Neural crest cell (in vitro differentiated cells): ENCODE measurements at places on chromosomes 5 and 9. TPM values are rescaled to one million over a fixed set of nuclear protein-coding genes. Genes with fewer than 3 reads are reported as not detected.
A peak's percentile ranks its signal among the peaks of the same experiment; 100 is the strongest.

GRCh38 chr5:34002629-34003328 is 5.1 kb downstream of the AMACR start:
- no peaks in the 10 kb centered on the region for H3K27me3 ChIP-seq
- DNase-seq, result no peak
- H3K4me3 ChIP-seq, result peak overlapping the region; percentile 7
- H3K27ac ChIP-seq, result no peak overlapping the region
- H3K4me1 ChIP-seq, result peaks cover 48% of the 10 kb centered on the region

- H3K27ac ChIP-seq, result no peak overlapping the region
- H3K4me3 ChIP-seq, result no peak overlapping the region
- no peaks in the 10 kb centered on the region for H3K36me3 ChIP-seq
- no peaks in the 10 kb centered on the region for H3K4me1 ChIP-seq
- H3K27me3 ChIP-seq, result no peaks in the 10 kb centered on the region
These were observed 206.0 kb downstream of the SGCD start for GRCh38 chr5:156532921-156533320.

GRCh38 chr5:42772265-42772993 is 15.8 kb downstream of the CCDC152 start:
- no peak overlapping the region for H3K4me3 ChIP-seq
- H3K4me1 ChIP-seq, result no peaks in the 10 kb centered on the region
- H3K36me3 ChIP-seq, result no peaks in the 10 kb centered on the region
- DNase-seq, result no peak
- H3K27ac ChIP-seq, result no peak overlapping the region

- peaks cover 39% of the 10 kb centered on the region for H3K4me1 ChIP-seq
- no peaks in the 10 kb centered on the region for H3K27me3 ChIP-seq
- H3K27ac ChIP-seq, result no peak overlapping the region
- peaks cover 6% of the 10 kb centered on the region for H3K36me3 ChIP-seq
- DNase-seq, result no peak
- no peak overlapping the region for H3K4me3 ChIP-seq
These were observed 41.8 kb downstream of the ENC1 start for GRCh38 chr5:74598731-74599130.

DNA sequence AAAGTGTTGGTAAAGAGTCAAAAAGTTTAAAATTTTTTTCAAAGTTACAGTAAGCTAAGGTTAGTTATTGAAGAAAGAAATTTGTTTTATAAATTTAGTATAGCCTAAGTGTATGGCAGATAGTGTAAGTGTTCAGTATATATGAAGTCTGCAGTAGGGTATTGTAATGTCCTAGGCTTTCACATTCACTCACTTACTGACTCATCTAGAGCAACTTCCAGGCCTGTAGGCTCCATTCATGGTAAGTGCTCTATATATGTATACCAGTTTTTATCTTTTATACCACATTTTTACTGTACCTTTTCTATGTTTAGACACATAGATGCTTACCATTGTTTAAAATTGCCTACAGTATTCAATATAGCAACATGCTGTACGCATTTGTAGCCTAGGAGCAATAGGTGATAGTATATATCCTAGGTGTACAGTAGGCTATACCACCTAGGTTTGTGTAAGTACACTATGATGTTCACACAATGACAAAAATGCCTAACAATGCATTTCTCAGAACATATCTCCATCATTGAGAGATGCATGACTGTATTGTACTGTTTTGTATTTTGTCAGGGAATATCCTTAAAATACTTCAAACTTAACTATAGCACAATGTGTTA is 38.5 kb downstream of the CYSTM1 start:
- H3K27me3 ChIP-seq, result no peaks in the 10 kb centered on the region
- H3K4me3 ChIP-seq, result no peak overlapping the region
- no peaks in the 10 kb centered on the region for H3K36me3 ChIP-seq

DNA sequence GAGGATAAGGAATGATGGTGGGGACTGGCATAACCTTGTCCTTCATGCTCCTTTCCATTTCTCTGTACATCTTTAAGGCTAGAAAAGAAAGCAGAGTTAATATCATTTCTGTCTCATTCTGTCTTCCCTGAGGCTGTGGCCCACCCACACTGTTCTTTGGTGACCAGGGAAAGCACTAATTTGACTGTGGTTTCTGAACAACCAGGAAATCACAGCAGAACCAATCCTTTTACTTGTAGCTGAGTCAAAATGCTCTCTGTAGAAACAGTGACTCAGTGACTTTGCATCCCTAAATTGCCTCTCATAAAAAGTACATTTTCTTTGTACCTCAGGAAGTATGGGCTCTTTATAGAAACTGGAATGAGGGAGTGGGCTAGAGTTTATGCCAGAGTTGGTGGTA is 28.1 kb downstream of the IL33 start:
- H3K4me1 ChIP-seq, result no peaks in the 10 kb centered on the region
- H3K27me3 ChIP-seq, result no peaks in the 10 kb centered on the region
- no peak overlapping the region for H3K27ac ChIP-seq
- DNase-seq, result no peak

DNA sequence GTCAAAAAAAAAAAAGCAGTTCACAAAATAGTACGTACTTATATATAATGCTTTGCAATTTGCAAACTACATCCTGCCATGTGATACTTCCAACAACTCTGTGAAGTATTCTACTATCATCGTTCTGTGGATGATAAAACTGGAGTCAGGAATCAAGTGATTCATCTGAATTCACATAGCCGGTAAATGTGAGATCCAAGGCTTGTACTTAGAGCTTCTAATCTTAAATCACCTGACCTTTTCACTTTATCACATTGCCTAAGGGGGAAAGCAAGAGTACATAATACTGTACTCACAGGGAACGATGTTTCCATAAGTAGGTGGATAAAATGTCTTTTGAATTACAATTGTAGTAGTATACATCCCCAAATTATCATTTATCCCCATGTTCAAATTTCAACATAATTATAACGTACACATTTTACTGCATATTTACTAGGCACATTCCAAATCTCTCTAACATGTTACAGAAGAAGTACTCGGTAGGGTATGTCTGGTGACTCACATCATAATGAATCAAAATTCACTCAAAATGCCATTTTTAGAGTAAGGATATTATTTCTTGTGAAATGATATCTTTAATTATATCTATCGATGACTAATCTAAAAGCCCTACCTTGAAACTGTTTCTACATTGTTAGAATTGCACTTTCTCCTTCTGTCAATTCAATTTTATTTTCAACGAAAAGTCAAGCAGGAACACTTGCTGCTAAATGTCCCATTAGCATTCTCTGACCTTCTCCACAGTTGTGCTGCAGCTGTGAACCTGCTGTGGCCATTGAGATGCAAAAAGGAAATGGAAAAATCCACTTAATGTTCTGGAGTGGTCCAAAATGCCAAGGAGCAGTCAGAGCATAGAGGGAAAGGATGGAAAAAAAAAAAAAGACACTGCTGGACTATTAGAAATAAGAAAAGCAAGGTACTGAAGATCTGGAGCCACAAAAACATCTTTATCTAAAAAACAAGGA is 78.9 kb downstream of the OR2K2 start:
- no peaks in the 10 kb centered on the region for H3K27me3 ChIP-seq
- H3K4me3 ChIP-seq, result no peak overlapping the region
- peaks cover 3% of the 10 kb centered on the region for H3K4me1 ChIP-seq

- H3K36me3 ChIP-seq, result no peaks in the 10 kb centered on the region
- peaks cover 25% of the 10 kb centered on the region for H3K4me1 ChIP-seq
- no peak for DNase-seq
These were observed 23.6 kb upstream of the CSF1R start for GRCh38 chr5:150109921-150110320.

DNA sequence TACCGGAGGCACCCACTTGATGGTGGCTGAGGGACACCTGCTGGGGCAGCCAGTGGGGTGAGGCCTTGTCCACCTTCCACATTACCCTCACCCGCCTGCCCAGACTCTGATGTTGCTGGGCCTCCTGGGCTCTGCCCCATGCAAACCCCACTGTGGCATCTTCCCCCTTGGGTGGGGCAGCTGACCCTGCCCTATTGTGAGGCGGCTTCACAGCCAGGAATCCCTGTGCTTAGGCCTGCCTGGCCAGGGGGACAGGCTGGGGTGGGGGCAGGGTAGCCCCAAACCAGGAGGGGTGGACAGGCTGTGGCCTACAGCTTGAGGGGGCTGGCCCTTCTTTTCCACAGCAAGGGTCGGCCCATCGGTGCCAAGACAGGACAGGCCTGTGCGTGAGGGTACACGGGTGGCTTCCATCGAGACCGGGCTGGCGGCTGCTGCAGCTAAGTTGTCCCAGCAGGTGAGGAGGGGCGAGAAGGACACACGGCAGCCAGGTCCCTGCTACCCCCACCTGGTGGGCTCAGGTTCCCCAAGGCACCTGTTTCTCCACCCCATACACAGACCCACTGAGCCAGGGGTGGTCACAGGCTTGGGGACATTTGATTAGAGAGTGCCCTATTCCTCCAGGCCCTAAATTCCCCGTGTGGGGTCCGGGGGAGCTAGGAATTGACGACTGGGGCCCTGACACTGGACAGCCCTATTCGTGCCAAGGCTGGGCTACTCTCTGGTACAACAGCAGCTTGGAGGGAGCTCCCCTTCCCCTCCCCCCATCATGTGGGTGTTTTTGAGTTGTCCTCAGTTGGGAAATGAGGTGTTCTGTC is 99.2 kb downstream of the PHF2 start:
- no peak overlapping the region for H3K27ac ChIP-seq
- H3K27me3 ChIP-seq, result peaks cover 6% of the 10 kb centered on the region
- peaks cover 6% of the 10 kb centered on the region for H3K36me3 ChIP-seq
- H3K4me1 ChIP-seq, result peaks cover 4% of the 10 kb centered on the region

GRCh38 chr5:9447691-9448090 is 98.2 kb downstream of the SEMA5A start:
- H3K27ac ChIP-seq, result no peak overlapping the region
- peaks cover 68% of the 10 kb centered on the region for H3K4me1 ChIP-seq
- H3K4me3 ChIP-seq, result no peak overlapping the region
- no peak for DNase-seq

DNA sequence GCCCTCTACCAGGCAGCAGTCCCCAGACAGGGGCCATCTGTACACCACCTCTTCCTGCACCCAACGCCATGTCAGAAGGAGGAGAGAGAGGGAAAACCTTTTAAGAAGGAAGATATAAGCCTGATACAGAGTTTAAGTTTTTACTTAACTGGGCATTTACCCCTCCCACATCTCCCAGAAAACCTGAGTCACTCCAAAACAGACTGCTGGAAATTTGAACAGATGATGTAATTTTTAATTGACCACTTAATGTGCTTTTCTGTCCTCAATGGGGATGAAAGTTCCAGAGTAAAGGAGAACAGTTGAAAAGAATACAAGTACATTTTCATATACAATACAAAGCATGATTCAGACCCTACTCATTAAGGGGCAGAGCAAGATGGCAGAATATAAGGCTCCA is 63.9 kb downstream of the TTC39B start:
- no peak overlapping the region for H3K27ac ChIP-seq
- no peak for DNase-seq
- H3K27me3 ChIP-seq, result no peaks in the 10 kb centered on the region
- H3K4me1 ChIP-seq, result peaks cover 10% of the 10 kb centered on the region
- peaks cover 2% of the 10 kb centered on the region for H3K36me3 ChIP-seq
- H3K4me3 ChIP-seq, result no peak overlapping the region

DNA sequence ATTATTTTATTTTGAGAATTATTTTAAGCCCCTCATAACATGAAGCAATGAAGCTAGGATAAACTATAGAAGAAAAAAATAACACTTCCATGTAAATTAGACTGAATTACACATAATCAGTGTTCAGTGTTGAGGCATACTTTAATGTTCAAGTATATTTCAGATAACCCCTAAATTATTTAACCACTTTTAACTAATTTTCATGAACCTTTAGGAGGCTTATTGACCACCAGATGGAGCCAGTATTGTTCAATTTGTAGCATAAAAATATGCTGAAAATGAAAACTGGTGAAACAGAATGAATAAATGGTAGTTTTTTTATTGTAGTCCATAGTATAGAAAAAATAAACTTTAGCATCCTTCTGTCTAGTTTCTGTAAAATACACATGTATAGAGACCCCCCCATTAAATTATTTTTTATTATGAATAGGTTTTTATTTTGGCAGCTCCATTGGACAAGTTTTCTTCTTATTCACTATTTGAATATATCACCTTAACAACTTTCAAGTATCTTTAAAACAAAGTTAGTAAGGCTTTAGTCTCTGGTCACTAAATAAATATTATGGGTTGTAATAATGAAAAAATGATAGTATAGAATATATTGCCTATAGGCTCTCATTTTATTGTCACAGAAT is 190.1 kb downstream of the CWC27 start:
- no peak overlapping the region for H3K27ac ChIP-seq
- H3K36me3 ChIP-seq, result peaks cover 13% of the 10 kb centered on the region
- no peak overlapping the region for H3K4me3 ChIP-seq

GRCh38 chr5:160649304-160649703 is 202.7 kb downstream of the ATP10B start:
- no peak for DNase-seq
- no peak overlapping the region for H3K27ac ChIP-seq
- no peak overlapping the region for H3K4me3 ChIP-seq

DNA sequence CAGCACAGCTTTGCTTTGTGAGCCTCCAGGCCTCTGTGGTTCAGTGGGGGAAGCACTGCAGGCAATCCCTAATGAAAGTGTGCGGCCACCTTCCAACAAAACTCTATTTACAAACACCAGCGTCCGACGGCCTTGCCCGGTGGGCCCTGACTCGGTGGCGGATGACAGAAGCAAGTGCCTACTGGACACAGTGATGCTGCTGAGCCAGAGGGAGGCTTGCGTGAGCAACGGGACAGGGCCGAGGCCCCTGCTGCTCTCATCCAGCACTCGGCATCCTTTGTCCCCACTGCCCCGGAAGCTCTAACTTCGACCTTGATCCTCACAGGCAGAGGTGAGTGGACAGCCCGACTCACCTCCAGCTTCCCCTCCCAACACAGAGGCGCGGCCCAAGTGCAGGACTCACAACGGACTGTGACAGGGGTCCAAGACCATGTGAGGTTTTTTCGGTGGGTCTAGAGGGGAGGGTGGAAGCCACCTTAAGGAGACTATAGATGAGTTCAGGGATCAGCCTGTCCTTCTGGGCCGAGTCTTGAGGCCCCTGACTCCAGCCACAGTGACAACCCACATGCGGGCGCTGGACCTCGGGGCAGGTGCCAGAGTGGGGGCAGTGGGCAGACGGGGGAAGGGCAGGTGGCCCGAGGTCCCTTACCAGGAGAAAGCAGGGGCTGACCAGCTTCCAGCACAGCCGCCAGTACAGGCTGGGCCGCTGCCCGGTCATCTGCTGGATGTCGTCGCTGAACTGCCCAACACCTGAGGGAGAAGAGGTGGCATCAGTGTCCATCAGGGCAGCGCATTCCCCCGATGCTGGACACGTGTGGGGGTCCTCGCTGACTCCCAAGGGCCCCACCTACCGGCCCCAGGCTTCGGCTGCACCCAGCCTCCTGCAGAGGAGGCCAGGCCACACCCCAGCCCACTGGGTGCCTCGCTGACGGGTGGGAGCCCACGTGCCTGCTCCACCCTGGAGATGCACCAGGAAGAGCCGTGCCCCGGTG is 39.4 kb downstream of the SLC6A3 start:
- DNase-seq, result no peak
- H3K4me1 ChIP-seq, result peaks cover 10% of the 10 kb centered on the region
- H3K27me3 ChIP-seq, result peaks cover 22% of the 10 kb centered on the region
- H3K27ac ChIP-seq, result no peak overlapping the region
- H3K36me3 ChIP-seq, result no peaks in the 10 kb centered on the region
- no peak overlapping the region for H3K4me3 ChIP-seq

Gene S100Z
- not detected in 2 replicates for total RNA-seq

Gene CTNND2
- 39.4 and 40.0 TPM in 2 replicates for total RNA-seq

Gene CDO1
- total RNA-seq, result 27.6 and 28.9 TPM in 2 replicates

Gene GAPT
- total RNA-seq, result not detected in 2 replicates

Gene GABRA6
- total RNA-seq, result not detected in 2 replicates

Gene TMEFF1
- total RNA-seq, result 43.1 and 47.9 TPM in 2 replicates

Gene GNA14
- not detected in 2 replicates for total RNA-seq

Gene C5orf34
- 11.0 and 11.4 TPM in 2 replicates for total RNA-seq
